Upper lobe of right lung (tissue), 1 donor: ENCODE measurements at places on chromosomes 12 and 14.

DNA sequence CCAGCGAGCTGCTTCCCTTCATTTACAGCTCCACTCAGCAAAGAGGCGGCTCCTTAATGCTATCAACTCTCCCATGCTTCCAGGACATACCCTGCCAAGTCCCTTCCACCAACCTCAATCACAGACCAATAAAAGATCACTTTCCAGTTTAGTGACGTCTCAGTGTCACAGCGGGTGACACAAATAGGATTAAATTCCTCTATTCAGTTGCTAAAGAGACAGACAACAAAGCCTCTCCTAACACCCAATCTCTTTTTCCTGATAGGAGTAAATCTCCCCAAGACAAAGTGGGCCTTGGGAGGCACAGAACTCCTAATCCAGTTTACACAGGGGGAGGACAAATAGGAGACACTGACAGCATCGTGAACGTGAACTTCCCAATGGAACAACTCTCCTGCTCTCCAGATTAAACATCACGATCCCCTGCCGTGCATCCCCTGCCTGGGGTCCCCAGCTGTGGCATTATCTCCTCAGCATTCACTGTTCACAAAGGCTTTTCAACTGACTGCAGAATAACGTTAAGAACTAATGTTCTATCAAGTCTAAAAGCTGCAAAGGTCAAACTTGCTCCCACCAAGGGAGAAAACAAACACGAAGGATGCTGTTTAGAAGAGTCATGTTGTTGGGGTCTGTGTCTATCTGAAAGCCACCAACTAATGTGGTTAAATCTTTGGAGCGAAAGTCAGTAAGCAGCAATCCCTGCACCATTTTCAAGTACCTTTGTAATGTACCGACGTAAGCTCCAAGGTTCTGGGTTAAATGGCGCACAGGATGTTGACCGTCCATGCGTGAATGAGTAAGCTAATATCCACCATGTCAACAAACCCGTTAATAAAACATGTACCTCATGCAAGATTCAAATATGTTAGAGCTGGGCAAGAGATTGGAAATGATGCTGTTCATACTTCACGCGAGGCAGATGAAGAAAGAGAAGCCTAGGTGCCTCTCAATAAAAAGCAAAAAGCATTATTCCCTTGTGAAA lies 31.5 kb downstream of the TMEM132D start:
- no peak for DNase-seq

DNA sequence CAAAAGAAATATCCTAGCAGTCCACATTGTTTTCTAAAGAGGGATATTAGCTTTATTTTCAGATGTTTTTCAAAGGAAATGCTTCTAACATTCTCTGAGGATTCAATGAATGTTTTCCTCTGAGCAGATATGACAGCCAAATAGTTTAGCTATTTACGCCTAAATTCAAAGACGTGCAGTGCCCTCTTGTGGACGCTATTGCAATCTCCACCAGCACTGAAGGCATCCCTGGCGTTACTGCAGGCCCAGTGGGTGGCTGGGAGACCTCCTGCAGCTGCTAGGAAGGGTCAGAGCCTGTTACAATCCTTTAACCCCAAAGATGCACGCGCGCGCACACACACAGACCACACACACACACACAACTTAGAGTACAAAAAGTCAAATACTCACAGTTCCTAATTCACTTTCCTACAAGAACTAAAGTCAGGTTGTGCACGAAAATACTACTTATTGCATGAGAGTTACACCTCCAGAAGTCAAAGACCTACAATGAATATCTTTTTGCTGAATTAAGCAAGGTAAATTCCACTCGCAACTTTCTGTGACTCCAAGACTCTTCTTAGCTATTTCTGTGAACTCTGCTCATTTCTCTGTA lies 589.3 kb upstream of the TMEM132C start:
- DNase-seq = no peak

DNA sequence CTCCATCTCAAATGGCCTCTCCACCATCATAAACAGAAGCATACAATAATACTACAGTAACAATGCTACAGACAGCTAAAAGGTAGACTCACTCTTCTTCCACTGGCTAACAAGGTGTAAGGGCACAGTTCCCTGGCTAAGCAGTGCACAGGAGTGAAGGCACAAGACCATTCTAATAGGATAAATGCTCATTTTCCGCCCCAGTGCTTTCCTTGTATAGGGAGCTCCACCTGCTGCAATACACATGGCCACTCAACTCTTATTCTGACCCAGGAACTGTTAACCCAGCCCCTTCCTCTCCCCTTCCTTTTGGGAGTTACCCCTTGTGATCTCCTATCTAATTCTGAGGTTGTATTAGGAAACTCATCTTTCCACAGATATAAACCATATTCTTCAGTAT lies 124.6 kb downstream of the KCNK10 start:
- DNase-seq = no peak

DNA sequence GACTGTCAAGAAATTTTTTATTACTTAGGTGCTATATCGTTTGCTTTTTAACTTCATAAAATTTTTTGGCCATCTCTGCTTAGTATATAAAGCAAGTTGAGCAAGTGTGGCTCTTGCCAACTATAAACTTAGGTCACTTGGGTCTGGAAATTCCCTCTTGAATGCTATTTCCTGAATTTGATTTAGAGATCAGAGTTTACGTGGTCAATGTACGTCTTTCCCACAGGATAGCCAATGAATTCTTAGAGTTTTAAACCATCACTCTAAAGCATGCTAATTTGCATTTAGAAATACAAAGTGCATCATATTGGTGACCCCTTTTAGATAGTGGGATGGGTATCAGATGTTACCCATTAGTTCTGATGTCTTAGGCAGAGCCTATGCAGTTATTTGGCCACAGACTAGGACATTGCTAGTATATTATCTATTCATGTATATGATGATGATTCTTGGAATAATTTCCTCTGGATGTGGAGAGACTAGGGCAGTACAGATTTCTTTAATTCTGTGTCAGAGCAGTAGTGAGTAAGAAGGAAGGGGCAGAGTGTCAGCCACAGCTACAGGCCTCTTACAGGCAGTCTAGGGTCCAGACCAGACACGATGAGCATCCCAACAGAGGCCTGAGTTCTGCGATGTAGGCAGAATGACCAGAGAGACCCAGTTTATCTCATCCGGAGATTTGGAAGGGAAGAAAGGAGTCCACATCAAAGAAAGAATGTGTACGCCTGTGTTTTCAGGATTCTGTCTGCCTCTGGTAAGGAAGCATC lies 30.3 kb downstream of the SCN8A start:
- no peak for DNase-seq

GRCh38 chr14:102056694-102057442 lies 30.0 kb downstream of the HSP90AA1 start:
- no peak for DNase-seq

GRCh38 chr12:107533218-107533617 lies 152.4 kb upstream of the PWP1 start:
- DNase-seq = no peak

- no peak for DNase-seq
These were observed 143.6 kb downstream of the DYRK2 start for GRCh38 chr12:67792185-67792584.

- no peak for DNase-seq
These were observed 35.8 kb downstream of the USP15 start for GRCh38 chr12:62296001-62296400.
